ENCODE measurements at places on chromosomes 3 and 15. TPM values are rescaled to one million over a fixed set of nuclear protein-coding genes. Genes with fewer than 3 reads are reported as not detected.

Gene PARP15
- total RNA-seq, result 0.38 TPM

Gene SPTSSB
- 175 TPM for total RNA-seq

Gene SLC12A1
- total RNA-seq, result not detected

Gene ZNF80
- total RNA-seq, result not detected

Gene OCA2
- total RNA-seq, result 15.8 TPM

Gene CA12
- 206 TPM for total RNA-seq

Gene SI
- total RNA-seq, result not detected

Gene TNNC1
- total RNA-seq, result 15.1 TPM

Gene U2SURP
- total RNA-seq, result 63.3 TPM

Gene DNAJB8
- total RNA-seq, result not detected

Gene KBTBD13
- total RNA-seq, result not detected

DNA sequence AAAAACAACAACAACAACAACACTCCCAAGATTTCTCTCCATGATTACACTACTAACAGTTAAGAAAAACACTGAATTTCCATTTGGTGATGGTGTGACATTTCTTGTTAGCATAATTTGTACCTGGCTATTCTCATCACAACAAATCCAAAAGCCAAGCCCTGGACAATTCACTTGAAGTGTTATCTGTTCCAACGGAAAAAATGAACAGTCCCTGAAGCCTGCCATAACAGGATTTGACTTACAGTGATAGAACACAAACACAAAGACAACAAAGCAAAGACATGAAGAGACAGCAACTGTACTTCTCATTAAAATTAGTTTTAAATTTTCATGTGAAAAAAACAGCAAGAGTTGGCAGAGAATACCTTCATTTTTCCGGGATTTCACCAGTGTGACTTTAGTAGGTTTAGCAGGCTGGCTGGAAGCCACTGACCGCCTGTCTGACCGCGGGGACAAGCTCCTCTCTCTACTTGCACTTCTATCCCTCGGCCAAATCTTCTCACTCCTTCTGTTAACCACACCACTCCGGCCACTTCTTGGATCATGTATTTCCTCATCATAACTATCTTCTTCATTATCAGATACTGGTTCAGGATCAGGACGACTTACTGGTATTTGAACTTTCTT lies 56.3 kb downstream of the TJP1 start:
- no peak for DNase-seq

DNA sequence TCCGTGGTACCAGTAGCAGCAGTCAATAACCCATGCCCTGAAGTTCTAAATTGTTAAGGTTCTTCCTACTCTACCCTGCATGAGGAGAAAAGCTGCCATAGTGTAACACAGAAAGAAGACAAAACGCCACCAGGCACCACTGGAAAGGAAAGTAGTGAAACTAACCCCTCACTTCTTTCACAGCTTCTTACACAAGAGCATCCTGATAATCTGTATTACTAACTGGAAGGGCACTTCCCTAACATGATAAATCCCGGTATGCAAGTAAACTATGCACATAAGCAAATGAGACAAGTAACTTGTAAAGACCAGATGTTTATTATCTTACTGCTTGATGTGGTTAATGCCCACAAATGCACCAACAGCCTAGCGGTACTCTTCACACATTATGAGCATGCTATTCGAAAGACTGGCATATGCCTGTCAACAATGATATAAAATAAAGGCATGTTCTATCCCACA lies 141.3 kb downstream of the ADAM10 start:
- no peak for DNase-seq

DNA sequence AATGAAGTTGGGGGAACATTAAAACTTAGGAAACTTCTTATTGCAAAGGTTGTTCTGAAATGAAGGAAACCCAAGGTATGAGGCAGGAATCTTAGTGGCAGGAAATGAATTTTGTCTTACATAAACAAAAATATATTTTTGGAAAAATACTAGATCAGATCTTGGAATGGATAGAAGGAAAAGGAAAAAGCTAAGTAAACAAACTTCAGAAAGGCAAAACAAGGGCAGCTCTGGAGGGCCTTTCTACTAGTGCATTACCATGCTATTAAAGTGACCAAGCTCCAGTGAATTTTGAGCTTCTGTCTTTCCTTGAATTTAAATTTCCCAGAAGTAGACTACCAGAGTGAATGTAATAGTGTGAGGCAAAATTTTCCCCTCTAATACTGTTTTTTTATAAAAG lies 13.6 kb downstream of the ARL6 start:
- DNase-seq, result no peak

DNA sequence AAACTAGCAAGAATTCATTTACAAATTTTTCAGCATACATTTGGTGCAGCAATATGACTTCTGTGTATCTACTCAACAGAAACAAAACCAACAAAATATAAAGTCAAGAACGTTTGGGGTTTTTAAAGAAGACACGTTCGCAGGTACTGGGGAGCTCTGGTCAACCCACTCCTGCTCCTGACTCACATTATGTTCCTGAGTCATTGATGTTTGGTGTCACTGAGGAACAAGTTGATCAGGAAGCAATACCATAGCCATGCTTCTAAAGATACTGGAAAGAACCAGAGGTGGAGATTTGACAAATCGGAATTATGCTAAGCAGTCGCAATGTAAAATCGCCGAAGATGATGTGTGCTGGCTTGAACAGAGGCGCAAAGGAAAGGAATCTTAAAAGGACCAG lies 22.0 kb downstream of the SLC4A7 start:
- no peak for DNase-seq

GRCh38 chr3:59867185-59868002 lies 817.6 kb upstream of the CFAP20DC start:
- DNase-seq, result no peak

DNA sequence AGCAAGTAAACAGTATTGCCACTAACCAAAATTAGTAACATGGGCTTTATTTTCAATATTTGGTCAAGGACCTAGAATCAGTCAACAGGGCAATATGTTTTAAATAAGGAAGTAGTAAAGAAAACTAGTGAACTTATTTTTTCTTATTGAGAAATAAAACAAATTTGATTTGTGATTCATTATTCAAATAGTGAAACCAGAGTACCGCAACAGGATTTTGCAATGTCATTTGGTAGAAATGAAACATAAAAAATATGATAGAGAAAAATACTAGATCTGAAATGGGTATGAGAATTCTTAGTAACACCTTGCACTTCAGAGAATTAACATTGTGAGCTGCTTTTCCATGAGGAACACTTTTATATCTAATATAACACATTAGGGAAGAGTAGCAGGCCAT lies 291.8 kb upstream of the GBE1 start:
- DNase-seq, result no peak

GRCh38 chr15:94586099-94586498 lies 354.7 kb downstream of the MCTP2 start:
- DNase-seq, result no peak

- no peak for DNase-seq
Observed at GRCh38 chr3:56874269-56874668, 72.5 kb upstream of the ARHGEF3 start.

DNA sequence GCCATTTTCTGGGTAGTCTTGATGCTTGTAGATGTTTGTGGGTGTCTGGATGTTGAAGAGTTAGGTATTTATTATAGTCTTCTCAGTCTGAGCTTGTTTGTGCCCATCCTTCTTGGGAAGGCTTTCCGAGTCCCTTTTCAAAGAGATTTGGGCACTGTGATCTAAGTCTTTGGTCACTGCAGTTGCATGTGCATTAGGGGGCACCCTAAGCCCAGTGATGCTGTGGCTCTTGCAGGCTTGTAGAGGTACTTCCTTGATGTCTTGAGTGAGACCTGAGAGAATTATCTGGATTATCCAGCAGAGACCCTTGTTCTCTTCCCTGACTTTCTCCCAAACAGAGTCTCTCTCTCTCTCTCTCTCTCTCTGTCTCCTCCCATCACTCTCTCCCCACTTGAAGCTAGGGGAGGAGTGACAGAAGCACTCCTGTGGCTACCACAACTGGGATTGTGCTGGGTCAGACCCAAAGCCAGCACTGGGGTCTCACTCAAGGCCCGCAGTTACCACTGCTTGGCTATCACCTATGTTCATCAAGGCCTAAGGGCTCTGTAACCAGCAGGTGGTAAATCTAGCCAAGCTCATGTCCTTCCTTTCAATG lies 68.5 kb downstream of the TMCO5A start:
- no peak for DNase-seq

GRCh38 chr3:38111696-38112377 lies 25.1 kb downstream of the ACAA1 start:
- no peak for DNase-seq

DNA sequence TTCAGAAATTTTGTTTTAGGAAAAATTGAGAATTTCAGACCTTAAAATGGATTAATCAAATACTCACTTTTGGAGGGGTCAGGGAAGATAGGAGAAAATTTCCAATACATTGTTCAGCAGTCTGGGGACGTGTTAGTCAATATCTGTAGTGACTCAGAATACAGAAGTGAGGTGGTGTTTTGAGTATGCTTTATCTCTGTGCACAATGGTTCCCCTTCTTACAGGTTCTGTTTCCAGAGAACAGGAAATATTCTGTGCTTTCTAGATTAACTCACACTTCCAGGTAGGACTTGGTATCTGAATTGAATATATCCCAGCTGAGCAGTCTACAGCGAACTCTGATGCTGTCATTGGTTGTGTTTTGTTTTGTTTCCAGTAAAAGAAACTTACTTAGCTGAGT lies 30.7 kb upstream of the CCDC54 start:
- DNase-seq, result no peak

DNA sequence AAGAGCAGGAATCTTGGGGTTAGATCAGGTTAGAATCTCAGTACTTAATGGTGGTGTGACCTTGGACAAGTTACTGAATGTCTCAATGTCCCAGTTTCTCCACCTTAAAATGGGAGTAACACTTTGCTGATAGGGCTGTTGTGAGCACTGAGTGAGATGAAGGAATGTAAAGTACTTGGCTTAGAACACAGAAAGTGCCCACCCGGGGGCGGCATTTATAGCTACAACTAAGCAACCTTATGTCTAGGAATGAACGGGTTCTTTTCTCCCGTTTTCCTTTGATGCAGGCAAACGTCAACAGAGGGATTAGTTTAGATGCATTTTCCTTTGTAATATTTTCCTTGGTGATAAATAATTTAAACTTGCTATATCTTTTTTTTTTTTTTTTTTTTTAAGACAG lies 176.6 kb downstream of the USP13 start:
- DNase-seq, result no peak

GRCh38 chr15:69568173-69569009 lies 115.8 kb downstream of the RPLP1 start:
- no peak for DNase-seq

- DNase-seq, result peak; percentile 99
Observed at GRCh38 chr3:179347345-179348194, at the start of gene MFN1. Gene MFN1, plus strand, starts transcription at chr3:179347709. Its CDS starts 1,143 bp downstream, at chr3:179348852.

DNA sequence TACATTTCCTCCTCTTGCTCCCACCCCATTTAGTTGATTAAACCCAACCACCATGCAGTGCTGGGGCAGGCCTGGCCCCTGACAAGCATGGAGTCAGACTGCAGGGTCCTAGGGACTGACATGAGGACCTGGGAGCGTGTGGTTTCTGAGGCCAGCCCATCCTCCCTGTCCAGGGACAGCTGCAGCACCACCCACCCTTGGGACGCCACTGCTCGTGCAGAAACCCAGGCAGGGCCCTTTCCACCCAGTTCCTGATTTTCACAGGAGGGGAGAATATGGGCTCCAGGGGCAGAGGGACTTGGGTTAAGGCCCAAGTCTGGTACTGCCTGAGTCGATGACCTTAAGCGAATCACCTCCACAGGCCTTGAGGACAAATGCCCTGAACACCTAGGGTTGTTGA lies 23.7 kb downstream of the PLXND1 start:
- no peak for DNase-seq

DNA sequence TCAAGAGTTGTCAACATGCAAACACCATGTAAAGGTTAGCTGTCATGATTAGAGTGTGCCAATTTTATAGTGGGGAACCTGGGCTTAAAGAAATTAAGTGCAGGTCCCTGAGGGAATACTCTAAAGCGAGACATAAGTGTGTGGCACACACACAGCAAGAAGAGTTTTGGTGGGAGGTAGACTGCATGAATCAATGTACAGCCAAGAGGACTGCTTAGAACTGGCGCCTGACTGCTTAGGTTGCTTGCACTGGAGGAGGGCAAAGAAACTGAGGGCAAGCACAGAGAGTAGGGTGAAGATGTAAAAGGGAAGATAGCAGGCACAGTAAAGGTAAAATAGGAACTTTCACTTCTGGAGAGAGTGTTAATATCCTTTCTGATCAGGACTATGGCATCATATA lies 184.9 kb downstream of the SOX2 start:
- DNase-seq, result no peak

DNA sequence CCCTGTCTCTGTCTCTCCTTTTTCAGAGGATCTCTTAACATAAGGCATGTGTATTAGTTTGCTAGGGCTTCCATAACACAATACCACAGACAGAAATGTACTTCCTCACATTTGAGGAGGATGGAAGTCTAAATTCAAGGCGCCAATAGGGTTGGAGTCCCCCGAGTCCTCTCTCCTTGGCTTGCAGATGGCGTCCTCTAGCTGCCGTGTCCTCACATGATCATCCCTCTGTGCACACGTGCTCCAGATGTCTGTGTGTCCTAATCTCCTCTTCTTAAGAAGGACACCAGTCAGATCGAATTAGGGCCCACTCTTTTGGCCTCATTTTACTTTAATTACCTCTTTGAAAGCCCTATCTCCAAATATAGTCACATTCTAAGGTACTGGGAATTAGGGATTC lies 23.0 kb upstream of the BFSP2 start:
- no peak for DNase-seq
